HepG2 (cell line): ENCODE measurements at places on chromosomes 1 and 21.
A peak's percentile ranks its signal among the peaks of the same experiment; 100 is the strongest.

DNA sequence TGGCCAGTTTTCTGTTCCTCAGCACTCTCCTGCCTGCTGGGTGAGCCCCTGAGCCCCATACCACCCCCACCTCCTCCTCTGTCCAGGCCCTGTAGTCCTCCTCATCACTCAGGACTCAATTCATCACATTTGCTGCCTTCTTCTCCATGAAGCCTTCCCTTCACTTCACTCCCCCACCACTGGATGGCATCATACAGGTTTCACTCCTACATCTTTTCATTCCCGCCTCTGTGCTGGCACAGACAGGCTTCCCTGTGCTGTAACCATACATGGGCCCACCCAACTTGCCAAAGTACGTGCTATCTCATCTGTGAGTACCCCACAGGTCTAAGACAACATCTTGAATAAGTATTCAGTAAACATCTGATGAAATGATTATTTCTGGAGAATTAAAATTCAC is 56.9 kb downstream of the SLC45A1 start:
- DNase-seq, result peak; percentile 49

GRCh38 chr1:204615881-204616280 is 69.7 kb downstream of the LRRN2 start:
- no peak for DNase-seq

DNA sequence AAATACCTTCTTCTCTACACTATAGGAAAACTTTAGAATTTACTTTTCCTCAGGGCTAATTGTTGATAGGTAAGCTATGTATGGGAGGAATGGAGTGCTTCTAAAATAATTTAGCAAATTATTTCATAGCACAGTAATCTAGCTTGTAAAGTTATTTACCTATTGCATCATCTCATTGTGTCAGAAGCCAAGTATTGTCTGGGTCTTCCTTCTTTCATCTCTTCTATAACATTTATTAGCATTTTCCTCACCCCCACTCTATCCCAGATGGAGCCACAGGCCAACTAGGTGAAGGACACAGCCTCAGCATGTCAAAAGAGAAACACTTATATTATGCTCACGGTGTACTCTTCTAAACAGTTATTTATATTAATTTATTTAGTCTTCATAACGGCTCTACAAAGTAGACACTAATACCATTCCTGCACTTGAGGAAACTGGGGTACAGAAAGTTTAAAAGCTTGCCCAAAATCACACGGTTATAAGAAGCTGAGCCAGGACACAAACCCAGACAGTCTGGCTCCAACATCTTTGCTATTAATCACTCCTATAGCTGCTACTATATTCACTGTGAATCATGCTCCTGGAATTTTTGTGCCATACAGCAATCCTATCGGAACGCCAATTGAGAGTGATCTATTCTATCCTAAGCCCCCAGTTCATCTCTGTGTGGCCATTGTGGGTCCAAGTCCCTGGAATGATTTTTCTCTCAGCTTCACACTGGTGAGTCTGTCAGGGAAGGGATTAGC is 43.1 kb downstream of the OR10J5 start:
- DNase-seq, result no peak

DNA sequence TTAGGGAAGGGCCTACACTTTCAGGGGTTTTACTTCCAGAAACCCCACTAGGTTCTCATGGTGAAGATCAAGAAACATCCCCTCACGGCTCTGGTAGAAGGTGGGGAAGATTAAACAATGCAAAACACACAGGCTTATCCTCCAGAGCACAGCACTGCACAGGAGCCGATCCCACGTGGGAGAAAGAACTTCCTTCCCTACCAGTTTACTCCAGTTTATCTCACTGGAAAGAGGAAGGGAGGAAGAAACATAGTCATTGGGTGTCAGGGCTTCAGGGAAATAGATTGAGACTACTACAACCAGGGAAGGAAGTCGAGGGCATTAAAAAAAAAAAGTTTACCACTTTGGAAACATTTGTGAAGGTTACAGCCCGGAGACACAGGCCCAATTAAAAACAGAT is 164.4 kb downstream of the NTPCR start:
- DNase-seq, result no peak

DNA sequence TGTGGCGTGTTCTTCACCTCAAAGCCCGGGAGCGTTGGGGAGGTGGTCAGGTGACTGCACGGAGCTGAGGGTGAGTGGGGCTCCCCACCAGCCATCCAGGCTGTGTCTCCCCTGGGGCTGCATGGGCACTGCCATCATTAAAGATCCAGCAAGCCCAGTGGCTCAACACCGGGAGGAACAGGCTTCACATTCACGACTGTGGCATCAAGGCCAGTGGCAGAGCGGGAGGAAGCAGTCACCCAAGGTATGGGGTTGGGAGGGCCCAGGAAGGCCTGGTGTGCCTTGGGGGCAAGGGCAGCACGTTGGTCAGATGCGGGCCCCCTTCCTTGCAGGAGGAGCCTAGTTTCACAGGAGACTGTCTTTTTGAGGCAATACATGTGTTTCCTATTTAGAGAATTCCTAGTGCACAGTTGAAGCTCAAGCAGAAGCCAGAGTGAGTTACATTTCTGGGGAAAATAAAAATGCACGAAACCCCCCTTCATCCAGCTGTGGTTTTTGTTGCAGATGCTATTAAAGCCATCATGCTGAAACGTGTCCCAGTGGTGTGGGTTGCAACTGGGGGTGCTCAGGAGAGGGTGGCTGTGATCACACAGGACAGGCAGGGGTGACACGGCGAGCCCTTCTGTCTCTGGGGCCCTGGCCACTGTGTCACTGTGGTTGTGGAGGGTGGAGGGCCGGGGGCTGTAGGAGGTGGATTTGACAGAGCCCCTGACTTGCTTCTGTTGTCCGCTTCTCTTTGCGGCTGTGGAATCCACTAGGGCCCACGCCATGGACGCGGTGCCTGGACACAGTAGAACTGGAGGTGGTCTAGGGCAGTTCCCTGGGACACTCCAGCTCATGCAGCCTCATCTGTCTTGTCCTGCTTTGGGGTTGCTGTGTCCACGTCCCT is 34.1 kb downstream of the SNAP47 start:
- DNase-seq, result no peak

DNA sequence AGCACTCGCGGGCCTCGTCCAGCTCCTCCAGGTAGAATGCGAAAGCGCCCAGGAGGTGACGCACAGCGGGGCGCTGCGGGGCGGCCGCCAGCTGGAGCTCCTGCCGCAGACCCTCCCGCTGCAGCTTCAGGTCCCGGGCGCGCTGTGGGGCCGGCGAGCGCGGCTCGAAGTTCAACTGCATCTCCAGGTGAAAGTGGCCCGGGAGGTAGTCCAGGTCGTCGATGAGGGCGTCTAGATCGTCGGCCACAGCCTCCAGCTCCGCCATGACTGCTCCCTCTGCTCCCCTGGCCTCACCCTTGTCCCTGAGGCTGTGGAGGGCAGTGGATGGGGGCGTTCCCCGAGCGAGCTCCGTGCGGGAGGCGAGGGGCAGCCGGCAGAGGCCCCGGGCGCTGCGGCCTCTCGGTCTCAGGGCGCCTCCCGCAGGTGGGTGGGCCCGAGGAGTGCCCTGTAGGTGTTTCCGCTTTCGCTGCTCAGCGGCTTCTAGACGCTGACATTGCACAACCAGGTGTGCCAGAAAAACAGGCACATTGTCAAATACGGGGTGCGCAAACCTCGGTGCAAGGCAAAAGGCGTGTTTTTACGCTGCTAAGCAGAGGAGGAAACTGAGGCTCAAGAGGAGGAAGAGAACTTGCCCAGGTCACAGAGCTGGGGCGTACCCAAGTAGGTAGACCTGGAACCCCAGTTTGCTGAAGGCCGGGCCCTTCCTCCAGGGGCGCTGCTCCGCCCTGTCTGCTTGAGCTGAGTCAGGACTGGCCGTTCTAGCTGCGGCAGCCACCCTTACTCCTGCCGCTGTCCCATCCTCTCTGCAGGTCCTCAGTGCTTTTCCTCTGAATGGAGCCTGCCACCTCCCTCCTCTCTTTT is at the start of gene TTC22:
TSS of gene TTC22 (minus strand) at position 425 of the 861 bp plus-strand sequence. CDS start at position 265, 160 bp downstream.
- no peak for DNase-seq

- DNase-seq, result no peak
Measured at GRCh38 chr1:58789996-58790660, 6.3 kb upstream of the JUN start.

- peak; percentile 70 for DNase-seq
Measured at GRCh38 chr1:204806943-204807687, 63.5 kb upstream of the NFASC start.

DNA sequence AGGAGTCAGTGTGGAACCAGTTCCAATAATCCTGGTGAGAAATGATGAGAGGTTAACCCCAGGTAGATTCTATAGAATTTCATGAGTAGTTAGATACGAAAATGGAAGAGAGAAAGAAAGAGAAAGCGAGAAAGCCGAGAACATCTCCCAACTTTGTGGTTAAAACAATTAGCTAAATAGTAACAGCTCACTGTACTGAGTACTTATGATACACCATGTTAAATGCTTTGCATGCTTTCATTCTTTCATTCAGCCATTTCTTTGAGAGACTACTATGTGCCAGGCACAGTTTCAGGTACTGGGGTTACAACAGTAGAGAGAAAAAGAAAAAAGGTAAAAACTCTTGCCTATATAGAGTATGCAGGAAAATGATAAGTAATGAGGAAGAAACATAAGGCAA is 109.7 kb upstream of the SYT6 start:
- DNase-seq, result no peak

- DNase-seq, result no peak
Measured at GRCh38 chr1:2802421-2802961, 998 bp upstream of the TTC34 start.

- DNase-seq, result no peak
Measured at GRCh38 chr21:45451091-45451740, 46.3 kb downstream of the COL18A1 start.

DNA sequence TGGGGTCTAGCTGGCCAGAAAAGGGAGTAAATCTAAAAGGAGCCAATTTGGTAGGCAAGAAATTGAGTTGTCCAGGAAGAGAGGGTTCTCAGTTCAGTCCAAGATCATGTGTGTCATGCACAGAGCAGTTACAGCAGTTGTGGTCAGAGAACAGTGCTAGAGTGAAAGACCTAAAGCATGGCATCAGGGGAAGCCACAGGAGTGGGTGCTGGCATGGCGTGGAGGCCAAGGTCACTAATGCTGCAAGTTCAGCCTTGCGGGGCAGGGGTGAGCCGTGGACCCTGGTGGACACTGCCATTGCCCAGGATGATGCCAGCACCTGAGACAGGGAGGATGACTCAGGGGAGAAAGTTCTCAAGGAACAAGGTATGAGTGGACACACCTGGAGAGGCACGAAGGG is 16.6 kb upstream of the TMEM125 start:
- no peak for DNase-seq

- no peak for DNase-seq
Measured at GRCh38 chr1:30052178-30052577, 671.2 kb downstream of the MATN1 start.

DNA sequence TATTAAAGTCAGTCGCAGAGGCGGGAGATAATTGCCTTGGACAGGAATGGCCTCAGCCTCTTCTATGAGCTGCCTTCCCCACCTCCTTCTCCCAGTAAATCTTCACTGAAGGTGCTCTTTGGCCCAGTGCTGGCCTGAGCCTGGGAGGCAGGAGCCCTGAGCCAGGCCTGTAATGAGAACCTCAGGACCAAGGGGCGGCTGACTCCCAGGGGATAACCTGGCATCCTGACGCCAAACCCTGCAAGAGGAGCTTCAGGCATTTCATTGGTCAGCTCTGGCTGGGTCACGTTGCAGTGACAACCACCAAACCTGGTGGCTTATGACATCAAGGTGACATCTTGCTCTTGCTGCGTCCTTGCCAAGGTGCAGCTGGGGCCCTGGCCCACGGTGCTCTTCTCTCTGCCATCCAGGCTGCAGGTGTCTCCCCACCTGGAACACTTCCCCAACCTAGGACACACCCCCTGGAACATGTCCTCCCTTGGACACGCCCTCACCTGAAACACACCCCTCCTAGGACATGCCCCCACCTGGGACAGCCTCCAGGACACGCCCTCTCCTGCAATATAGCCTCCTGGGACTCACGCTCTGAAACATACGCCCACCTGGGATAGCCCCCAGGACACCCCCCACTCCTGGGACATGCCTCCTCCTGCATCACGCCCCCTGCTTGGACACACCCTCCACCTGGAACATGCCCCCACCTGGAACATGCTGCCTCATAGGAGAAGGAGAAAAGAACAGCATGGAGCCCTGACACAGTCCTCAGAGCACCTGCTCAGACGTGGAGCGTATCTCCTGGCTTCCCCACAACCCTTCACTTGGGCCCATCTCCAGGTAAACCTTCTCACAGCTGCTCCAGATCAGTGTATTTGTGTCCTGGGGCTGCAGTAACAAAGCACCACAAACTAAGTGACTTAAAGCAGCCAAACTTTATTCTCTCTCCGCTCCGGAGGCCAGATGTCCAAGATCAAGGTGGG is 333.6 kb downstream of the NPHP4 start:
- DNase-seq, result no peak

DNA sequence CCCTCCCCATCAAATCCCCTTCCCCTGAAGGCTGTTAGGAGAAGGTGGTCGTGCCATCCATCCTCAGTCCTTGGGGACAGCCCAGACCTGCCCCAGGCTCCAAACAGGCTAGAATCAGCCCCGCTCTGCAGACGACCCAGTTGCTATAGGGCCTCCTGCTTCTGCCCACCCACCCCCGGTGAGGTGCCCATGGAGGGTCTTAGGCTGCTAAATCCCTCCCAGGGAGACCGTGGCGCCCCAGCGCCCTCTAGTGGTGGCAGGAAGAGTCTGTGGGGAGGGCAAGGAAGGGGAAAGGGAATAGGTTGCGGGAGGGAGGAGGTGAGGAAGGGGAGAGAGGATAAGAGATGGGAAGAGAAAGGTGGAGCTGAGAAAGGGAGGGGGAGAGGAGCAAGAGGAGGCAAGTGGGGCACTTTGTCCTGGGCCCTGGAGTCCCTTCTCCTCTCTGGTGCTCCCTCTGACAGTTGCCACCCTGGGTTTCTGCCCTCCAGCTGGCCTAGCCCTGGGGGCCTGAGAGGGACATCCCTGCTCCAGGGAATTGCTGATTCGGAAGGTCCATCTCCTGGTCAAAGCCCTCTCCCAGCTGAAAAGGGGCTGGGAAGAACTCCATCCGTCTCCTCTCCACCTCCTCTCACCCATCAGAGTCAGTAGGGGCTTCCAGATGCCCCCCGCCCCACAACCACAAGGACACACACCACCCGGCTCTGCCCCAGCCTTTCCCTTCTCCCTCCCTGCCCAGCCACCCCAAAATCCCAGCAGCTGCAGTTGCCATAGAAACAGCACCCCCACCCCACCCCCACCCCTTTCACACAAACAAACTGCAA is 55.4 kb downstream of the CAMK2N1 start:
- peak; percentile 24 for DNase-seq

- no peak for DNase-seq
Measured at GRCh38 chr1:172480431-172480830, 36.6 kb upstream of the PIGC start.

GRCh38 chr1:181344091-181344490 is 139.2 kb upstream of the CACNA1E start:
- no peak for DNase-seq
